ENCODE measurements at places on chromosomes 6 and 20.

DNA sequence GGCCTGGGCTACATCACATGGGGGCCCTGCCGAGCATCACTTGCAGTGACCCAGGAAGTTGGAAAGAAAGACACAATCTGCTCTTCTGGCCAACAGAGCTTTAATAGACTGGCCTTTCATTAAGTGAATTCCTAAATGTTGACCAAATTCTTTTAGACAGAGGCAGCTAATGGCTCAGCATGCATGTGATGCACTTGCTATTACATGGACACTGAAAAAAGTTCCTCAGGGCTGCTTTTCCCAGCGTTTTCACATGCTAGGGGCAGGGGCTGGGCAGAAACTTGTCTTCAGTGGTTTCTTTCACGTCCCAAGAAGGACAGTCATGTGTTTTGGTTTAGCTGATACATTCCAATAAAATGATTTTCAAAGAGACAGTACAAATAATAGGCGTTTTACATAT, 651.0 kb upstream of the SLC35B3 start:
- peak; percentile 11 for DNase-seq

DNA sequence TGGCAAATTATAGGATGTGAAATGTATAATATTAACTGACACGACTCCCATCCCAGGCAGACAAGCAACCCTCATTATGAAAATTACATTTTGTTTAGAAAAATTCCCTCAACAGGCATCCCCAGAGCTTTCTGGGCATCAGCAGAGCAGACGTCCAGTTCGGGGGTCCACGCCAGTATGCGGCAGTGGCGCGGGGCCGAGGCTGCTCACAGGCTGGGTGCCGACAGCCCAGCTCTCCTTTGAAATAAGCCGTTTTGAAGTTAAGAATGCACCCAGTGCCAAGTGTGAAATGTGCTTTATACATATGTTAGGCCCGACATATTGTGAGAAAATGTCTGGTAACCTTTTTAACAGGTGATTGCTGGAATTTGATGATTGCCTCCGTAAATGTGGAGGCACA, 50.4 kb downstream of the RPP40 start:
- DNase-seq, result no peak

- no peak for DNase-seq
Measured at GRCh38 chr6:67458265-67458664, 1176.8 kb upstream of the ADGRB3 start.

DNA sequence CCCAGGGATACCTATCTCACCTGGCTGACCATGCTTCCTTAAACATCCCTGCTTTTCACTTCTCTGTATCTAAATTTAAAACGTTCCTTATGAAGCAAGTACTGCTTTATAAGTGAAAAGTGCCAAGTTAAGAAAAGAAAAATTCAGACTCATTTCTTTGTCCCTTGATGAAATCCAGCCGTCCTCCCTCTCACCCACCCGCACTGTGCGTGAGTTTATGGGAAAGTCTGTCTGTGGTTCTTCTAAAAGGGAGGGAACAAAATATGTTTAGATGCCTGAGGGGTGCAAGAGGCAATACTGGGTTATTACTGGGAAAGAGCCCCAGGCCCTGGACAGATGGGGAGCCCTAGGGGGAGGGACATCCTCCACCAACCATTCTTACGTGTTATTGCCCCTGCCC, 31.2 kb downstream of the SPDEF start:
- DNase-seq, result no peak

DNA sequence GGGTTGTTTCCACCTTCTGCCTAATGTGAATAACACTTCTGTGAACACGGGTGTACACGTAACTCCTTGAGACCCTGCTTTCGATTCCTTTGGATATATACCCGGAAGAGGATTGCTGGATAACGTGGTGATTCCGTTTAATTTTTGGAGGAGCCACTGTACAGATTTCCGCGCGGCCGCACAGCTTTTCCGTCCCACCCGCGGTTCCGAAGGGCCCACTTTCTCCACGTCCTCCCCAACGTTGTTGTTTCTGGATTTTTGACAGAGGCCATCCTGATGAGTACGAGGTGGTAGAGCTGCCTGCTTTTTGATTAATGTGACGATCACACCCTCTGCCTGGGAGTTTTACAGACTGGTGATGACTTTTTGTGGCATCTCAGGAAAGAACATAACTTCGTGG, 114.0 kb downstream of the MYLK4 start:
- DNase-seq, result no peak

DNA sequence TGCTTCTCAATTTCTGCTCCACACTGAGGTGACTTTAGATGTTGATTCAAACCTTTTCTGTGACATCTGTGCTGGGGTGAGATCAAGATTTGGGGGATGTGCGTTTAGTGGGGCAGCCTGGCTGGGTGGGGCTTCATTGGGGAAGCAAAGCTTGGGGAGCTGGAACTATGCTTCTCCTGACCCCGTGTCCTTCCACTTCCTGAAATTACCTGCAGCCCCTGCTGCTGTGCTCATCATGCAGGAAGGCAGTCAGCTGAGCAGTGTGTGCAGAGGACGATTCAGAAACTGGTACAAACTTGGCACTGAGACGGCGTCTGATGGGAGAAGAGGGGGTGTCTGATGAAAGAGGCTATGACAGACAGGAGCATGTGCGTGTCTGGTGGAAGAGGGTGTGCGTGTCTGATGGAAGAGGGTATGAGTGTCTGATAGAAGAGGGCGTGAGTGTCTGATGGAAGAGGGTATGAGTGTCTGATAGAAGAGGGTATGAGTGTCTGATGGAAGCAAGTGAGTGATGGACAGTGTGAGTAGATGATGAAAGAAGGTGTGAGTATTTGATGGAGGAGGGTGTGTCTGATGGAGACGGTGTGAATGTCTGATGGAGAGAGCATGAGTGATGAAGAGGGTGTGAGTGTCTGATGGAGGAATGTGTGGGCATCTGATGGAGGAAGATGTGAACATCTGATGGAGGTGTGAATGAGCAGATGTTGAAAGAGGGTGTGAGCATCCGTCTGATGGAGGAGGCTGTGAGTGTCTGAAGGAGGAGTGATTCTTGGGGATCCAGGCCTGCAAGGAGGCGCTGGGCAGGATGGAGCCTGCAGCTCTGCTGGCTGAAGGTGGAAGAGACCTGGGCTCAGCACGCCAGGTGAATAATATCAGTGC, 103.4 kb downstream of the SYCP2 start:
- no peak for DNase-seq

- no peak for DNase-seq
Measured at GRCh38 chr20:32019563-32020463, 9.6 kb downstream of the CCM2L start.

GRCh38 chr6:71579902-71580301, 291.3 kb downstream of the OGFRL1 start:
- DNase-seq, result no peak

DNA sequence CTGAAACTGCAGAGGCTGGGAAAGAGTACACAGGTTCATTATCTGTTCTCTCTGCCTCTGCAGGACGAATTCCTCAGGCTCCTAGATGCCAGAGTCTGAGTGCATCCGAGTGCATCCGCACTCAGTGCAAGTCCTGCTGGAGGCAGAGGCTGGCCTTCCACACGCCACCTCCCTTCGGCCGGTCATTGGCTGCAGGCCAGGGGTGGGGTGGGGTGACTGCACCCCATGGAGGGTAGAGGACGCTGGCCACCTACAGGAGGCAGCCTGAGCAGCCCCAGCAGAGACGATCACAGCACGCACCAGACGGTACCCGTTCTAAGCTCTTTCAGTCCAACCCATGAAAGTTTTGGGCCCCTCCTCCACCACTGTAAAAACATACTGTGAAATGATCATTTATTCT, 11.7 kb downstream of the SFT2D1 start:
- no peak for DNase-seq

DNA sequence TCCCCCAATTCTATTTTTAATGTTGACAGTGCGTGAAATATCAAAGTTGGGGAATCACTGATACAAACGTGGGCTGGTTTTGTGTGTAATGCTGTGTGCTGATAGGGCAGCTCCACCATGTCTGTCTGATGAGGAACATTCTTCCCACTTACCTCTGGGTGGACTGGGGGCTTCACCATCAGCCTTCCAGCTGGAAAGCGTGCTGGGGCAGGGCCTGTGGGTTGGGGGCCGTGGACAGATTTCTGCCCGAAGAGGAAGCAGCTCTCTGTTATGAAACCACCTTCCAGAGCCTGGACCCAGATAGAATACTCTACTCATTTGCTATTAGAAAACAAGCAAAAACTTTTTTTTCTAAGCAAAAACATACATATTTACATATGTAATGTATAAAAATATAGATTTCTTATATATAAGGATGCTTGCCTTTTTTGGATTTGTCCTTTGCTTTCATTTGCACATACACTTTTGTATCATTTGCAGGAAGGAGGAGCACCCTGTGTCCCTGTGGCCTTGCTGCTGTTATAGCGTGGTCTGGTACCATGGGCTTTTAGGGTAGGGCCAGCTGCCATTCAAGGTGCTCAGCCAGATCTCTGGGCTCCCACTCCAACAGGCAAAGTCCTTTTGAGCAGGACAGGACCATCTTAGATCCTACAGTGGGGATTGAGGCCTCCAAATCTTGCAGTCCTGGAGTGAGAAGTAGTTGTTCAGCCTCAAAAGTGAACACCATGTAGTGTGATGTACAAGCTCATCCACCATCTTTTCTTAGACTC, 48.1 kb downstream of the DUSP22 start:
- no peak for DNase-seq

- no peak for DNase-seq
Measured at GRCh38 chr20:10578607-10579006, 95.2 kb downstream of the JAG1 start.

DNA sequence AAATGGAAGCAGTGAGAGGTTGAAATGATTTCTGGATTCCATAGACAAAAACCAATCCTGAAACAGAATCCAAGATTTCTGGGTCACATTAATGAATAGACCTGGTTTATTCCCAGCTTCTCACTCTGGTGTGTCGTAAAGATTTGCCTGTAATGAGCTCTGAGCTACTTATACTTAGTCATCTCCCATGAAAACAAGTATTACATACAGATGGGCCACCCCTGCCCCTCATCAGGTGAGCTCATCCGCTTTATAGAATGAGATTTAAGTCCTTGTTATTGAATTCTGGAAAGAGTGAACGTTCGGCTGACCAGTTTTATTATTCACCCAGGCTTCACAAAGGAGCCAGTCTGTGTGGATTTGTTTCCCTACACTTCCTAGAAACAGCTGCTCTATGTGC, 47.1 kb upstream of the TMEM181 start:
- no peak for DNase-seq

DNA sequence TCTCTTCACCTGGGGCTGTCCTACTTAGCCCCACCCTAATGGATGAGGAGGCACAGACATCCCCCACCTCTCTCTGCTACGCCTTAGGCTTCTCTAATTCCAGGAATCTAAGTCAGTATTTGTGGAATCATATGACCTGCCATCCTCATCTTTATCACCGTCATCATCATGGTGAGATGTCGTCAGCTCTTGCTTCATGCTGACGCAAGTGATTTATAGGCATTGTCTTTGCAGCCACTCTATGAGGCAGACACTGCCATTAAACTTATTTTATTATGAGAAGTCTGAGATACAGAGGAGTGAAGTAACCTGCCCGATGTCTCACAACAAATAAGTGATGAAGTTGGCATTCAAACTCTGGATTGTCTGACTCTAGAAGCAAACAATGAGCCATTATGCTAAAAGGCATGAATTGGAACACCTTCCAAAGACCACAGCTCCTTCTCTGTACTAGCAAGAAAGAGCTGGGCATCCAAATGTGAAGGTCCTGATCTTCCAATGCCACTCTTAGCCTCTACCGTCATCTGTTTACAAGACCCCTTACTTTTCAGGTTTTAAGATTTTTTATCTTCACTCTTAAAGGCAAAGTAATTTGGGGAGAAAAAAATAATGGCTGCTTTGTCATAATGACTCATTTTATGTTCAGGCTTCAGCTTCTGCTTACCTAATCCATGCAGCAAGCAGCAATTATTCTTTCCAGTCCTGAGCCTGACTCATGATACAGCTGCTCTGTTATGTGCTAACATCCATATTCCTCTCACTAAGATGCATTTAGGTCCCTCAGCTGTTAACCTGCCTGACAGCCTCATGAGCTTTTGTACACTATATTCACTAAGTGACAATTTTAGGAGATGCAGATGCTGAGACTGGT, 113.7 kb upstream of the BCLAF1 start:
- peak; percentile 44 for DNase-seq

DNA sequence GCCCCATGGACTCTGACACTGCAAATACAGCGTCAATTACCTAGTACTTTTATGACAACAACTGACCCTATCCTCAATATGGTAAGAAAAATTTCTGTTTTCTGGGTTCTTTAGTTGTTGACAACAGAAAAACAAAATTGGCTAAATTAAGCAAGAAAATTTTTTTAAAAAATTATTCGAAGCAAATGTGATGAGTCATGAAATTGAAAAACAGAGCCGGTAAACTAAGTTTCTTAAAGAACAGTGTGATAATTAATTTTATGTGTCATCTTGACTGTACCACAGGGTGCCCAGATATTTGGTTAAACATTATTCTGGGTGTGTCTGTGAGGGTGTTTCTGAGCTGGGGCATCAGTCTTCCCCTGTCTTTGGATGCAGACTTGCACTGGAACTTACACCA, 107.6 kb upstream of the OPRM1 start:
- no peak for DNase-seq

DNA sequence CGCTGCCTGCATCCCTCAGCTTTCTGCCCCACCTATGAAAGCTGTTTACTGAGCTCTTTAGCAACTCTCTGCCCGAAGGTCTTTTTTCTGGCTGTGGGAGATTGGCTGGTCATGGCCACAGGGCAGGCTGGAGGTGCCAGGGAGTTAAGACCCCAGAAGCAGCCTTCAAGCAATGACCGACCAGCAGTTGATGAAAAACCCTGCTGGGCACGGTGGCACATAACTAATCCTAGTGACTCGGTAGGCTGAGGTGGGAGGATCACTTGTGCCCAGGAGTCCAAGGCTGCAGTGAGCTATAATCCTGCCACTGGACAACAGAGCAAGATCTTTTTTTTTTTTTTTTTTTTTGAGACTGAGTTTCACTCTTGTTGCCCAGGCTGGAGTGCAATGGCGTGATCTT, 20.4 kb upstream of the ITPR3 start:
- DNase-seq, result no peak

DNA sequence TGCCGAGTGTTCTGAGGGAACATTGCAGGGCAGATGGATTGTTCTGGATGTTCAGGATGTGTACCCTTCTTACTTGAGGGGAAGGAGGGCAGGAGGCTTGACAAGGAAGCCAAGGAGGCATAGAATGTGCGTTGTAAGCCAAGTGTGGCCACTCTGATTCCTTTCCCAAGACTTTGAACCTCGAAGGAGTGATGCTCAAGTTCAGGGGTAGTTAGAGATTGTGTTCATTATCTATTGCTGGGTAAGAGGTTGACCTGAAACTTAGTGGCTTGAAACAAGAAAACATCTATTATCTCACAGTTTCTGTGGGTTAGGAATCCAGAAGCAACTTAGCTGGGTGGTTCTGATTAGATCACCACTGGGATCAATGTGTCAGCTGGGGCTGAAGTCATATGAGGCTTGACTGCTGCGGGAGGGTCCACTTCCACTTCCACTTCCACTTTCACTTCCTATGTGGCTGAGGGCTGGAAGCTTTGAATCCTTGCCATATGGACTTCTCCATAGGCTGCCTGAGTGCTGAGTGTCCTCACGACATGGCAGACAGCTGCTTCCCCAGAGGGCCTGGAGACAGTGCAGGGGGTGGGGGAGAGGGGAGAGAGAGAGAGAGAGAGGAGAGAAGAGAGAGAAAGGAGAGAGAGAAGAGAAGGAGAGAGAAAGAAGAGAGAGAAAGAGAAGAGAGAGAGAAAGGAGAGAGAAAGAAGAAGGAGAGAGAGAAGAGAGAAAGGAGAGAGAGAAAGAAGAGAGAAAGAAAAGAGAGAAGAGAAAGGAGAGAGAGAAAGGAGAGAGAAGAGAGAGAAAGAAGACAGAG, 6.9 kb upstream of the CD40 start:
- DNase-seq, result no peak

- DNase-seq, result no peak
Measured at GRCh38 chr20:33236351-33236750, 555 bp downstream of the BPIFA1 start.

GRCh38 chr6:89310929-89311328, 4.2 kb downstream of the GABRR2 start:
- no peak for DNase-seq
